ENCODE measurements at places on chromosomes 3 and 15. TPM values are rescaled to one million over a fixed set of nuclear protein-coding genes. Genes with fewer than 3 reads are reported as not detected.

The USP50 gene
- total RNA-seq = not detected

The NOX5 gene
- 0.19 TPM for total RNA-seq

The C2CD4A gene
- total RNA-seq = not detected

The TLR9 gene
- not detected for total RNA-seq

The GRK7 gene
- total RNA-seq = not detected

The SNTN gene
- not detected for total RNA-seq

The SEC61A1 gene
- 109 TPM for total RNA-seq

The PLSCR4 gene
- 31.5 TPM for total RNA-seq

The IL5RA gene
- total RNA-seq = 2.6 TPM

The C3orf80 gene
- not detected for total RNA-seq

The RTP3 gene
- total RNA-seq = not detected

The NPAP1 gene
- total RNA-seq = not detected

The CYP8B1 gene
- not detected for total RNA-seq

The FSD2 gene
- total RNA-seq = 58.8 TPM

The TPRG1 gene
- total RNA-seq = 0.41 TPM

The LARP6 gene
- total RNA-seq = 20.2 TPM

The FYTTD1 gene
- 39.9 TPM for total RNA-seq

The APBA2 gene
- 0.48 TPM for total RNA-seq

DNA sequence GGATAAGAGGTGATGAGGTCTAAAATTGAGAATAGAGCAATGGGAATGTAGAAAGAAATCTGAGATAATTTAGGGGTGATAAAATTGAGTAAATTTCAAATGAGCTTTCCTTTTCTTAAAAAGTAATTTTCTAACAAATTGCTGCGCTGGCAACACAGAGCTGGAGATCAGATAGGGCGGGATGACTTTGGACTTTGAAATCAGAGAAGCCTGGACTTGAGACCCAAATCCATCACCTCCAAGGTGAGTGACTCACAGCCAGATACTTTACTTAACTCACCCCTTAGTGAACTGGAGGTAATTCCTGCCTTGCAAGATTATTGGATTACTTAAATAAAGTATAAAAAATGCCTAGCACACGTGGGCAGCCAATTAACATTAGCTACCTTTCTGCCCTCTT is 80.8 kb downstream of the P2RY1 start:
- H3K4me1 ChIP-seq = no peaks in the 10 kb centered on the region
- H3K27me3 ChIP-seq = no peaks in the 10 kb centered on the region
- no peak for DNase-seq
- no peak overlapping the region for H3K4me3 ChIP-seq

DNA sequence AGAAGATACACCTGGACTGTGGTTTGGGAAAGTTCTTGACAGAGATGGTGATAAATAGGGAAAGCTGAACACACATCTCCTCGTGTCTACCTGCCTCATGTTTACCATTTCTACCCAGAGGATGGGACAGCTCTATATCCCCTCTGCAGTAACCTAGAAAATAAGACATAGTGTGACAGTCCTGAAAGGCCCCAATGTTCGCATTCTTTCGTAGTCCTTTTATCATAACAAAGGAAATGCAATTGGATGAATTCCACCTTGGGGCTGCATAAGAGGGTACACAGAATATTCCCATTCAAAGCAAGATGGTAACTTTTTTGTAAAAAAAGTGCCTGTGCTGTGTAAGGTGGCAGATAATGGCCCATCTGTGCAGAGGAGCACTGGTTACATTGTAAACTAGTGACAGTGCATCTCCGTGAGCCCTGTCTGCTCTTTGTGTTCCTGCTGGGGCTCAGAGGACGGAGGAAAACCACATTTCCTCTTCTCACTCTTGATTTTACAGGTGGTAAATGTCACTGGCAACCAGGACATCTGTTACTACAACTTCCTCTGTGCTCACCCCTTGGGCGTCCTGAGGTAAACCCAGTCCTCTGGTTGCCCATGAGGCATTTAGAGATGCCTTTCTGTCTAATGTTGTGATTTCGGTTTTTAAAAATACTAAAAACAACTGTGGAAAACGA is 74.3 kb downstream of the SIDT1 start:
- no peak overlapping the region for H3K27ac ChIP-seq
- H3K27me3 ChIP-seq = no peaks in the 10 kb centered on the region
- H3K4me3 ChIP-seq = no peak overlapping the region

- no peaks in the 10 kb centered on the region for H3K36me3 ChIP-seq
- no peaks in the 10 kb centered on the region for H3K4me1 ChIP-seq
- no peaks in the 10 kb centered on the region for H3K27me3 ChIP-seq
- H3K27ac ChIP-seq = no peak overlapping the region
- no peak overlapping the region for H3K4me3 ChIP-seq
- no peak for DNase-seq
These were observed 73.3 kb upstream of the AKAP13 start for GRCh38 chr15:85306946-85307686.

- H3K4me1 ChIP-seq = no peaks in the 10 kb centered on the region
These were observed 92.0 kb downstream of the PDE8A start for GRCh38 chr15:85073556-85074194.

DNA sequence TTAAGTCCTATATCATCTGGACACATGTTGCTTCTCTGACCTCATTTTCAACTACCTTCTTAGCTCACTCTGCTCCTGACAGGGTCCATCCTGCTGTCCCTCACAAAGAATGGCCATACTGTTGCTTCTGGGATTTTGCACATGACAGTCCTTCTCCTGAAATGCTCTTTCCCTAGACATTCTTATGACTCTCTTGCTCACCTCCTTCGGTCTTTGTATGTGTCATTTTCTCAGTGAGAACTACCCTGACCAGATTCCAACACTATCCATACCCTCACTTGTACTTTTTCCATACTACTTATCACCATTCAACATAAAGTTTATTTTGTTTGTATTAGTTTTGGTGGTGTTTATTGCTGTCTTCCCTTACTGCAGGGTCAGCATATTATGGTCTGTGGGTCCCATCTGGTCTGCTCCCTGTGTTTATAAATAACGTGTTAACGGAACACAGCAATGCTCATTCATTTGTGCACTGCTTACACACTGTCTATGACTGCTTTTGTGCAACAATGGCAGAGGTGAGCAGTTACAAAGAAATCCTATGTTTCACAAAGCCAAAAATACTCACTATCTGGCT is 159.5 kb downstream of the SPATA16 start:
- H3K27ac ChIP-seq = no peak overlapping the region
- no peaks in the 10 kb centered on the region for H3K36me3 ChIP-seq
- H3K4me3 ChIP-seq = no peak overlapping the region
- no peaks in the 10 kb centered on the region for H3K27me3 ChIP-seq

DNA sequence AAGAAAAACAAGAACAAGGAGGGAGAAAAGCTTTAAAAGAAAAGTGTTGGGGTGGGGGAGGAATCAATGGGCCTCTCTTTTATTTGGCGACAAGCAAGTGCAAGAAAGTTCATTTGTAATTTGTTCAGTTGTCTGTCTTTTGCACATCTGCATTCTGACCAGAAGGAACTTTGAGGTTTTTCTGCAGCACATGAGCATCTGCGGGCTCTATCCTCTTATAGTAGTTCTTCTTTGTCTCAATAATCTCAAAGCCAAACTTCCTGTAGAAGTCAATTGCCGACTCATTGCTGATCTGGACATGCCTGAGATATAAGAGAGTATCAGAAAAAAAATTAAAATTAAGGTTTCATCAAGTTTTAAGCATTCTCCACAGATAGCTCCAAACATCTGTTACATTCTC is 24.4 kb downstream of the NAA50 start:
- H3K36me3 ChIP-seq = peaks cover 14% of the 10 kb centered on the region
- no peaks in the 10 kb centered on the region for H3K4me1 ChIP-seq
- H3K27ac ChIP-seq = no peak overlapping the region
- no peak overlapping the region for H3K4me3 ChIP-seq
- no peak for DNase-seq

- H3K4me3 ChIP-seq = no peak overlapping the region
- H3K4me1 ChIP-seq = no peaks in the 10 kb centered on the region
- no peak overlapping the region for H3K27ac ChIP-seq
- no peaks in the 10 kb centered on the region for H3K36me3 ChIP-seq
- H3K27me3 ChIP-seq = no peaks in the 10 kb centered on the region
These were observed 511.2 kb upstream of the MDFIC2 start for GRCh38 chr3:70823622-70824021.

- DNase-seq = no peak
- H3K4me3 ChIP-seq = no peak overlapping the region
- H3K4me1 ChIP-seq = peaks cover 5% of the 10 kb centered on the region
- H3K27me3 ChIP-seq = no peaks in the 10 kb centered on the region
- no peak overlapping the region for H3K27ac ChIP-seq
These were observed 84.2 kb upstream of the BHLHE40 start for GRCh38 chr3:4894891-4895530.

GRCh38 chr3:143084856-143085731 is 34.5 kb upstream of the CHST2 start:
- H3K27ac ChIP-seq = no peak overlapping the region
- no peak overlapping the region for H3K4me3 ChIP-seq
- no peaks in the 10 kb centered on the region for H3K4me1 ChIP-seq
- no peak for DNase-seq
- no peaks in the 10 kb centered on the region for H3K27me3 ChIP-seq

DNA sequence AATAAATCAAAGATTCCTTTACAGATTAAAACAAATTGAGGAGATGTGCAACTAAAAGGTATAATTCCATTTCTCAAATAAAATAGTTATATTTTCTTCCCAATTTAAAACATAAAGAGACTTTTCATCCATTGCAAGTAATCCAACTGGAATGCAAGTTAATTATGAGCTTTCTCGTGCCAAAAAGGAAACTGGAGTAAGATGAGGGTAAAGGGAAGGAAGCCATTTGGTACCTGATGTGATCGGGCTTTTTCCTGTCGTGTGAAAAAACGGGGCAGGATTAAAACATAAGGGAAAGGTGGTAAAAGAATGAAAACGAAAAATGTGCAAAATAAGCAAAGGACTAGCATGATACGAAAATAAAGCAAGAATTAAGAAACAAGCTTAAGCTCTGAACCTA is 41.8 kb upstream of the XXYLT1 start:
- no peaks in the 10 kb centered on the region for H3K36me3 ChIP-seq
- H3K4me1 ChIP-seq = no peaks in the 10 kb centered on the region
- H3K27ac ChIP-seq = no peak overlapping the region
- H3K27me3 ChIP-seq = no peaks in the 10 kb centered on the region

GRCh38 chr3:145422556-145422955 is 738.4 kb downstream of the PLOD2 start:
- no peak for DNase-seq
- H3K4me1 ChIP-seq = no peaks in the 10 kb centered on the region
- no peak overlapping the region for H3K4me3 ChIP-seq
- H3K36me3 ChIP-seq = no peaks in the 10 kb centered on the region
- no peak overlapping the region for H3K27ac ChIP-seq

GRCh38 chr15:85494048-85494777 is 113.8 kb downstream of the AKAP13 start:
- no peaks in the 10 kb centered on the region for H3K36me3 ChIP-seq
- peak overlapping the region; percentile 85 for H3K27ac ChIP-seq
- H3K4me3 ChIP-seq = no peak overlapping the region

DNA sequence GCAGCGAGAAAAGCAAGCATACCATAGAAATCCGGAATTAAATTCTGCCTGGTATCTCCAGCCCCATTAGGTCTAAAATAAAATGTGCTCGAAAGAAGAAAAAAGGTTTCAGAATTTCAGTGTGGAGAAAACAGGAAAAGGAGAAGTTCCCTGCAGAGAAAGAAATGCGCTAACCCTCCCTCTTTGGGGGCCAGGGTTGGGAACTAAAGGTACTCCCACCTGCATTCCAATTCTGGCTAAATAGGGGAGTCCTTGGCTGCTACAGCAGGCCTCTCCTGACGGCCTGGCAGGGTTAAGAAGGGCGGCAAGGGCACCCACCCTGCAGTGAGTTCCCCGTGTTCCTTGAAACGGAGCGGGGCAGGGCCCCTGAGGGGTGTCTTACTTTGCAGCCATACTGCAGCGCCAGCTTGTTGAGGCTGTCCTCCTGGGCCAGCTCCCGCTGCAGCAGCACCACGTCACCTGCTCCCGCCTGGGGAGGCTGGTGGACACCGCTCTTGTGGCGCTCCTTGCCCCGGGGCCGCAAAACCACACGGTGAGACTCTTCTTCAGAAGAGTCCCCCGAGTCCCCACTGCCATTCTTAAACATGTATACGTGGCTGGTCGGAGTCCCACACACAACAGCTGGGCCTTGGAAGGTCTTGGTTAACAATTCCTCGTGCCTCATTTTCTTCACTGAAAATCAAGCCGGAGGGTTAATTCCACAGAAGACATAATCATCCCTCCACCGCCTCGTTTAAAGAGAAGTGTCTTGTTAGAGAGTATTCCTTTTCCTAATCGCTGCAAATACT is 1.7 kb downstream of the LYSMD4 start:
- peak overlapping the region; percentile 91 for H3K27ac ChIP-seq
- H3K27me3 ChIP-seq = no peaks in the 10 kb centered on the region
- no peak for DNase-seq
- peak overlapping the region; percentile 98 for H3K4me3 ChIP-seq
- peaks cover 27% of the 10 kb centered on the region for H3K4me1 ChIP-seq

DNA sequence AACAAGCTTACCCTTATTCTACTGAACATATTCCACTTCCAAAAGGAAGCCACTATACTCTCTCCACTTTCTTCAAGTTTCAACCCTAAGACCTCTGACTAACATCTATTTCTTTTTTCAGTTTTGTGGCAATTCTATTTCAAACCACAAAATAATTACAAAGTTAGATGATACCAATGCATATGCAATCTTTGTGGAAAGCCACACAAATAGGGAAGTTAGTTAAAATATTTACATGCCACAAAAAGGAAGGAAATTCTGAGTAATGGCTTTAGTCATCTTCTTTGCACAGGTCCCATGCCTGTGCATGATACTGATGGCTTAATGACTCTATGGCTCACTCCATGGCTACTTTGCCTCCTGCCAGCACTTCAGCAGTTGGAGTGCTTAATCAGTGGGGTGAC is 57.0 kb upstream of the MCTP2 start:
- H3K27ac ChIP-seq = no peak overlapping the region
- H3K4me3 ChIP-seq = no peak overlapping the region
- no peaks in the 10 kb centered on the region for H3K36me3 ChIP-seq
- no peaks in the 10 kb centered on the region for H3K27me3 ChIP-seq
- H3K4me1 ChIP-seq = no peaks in the 10 kb centered on the region
- no peak for DNase-seq

GRCh38 chr3:62318752-62319569 is 54.4 kb downstream of the FEZF2 start:
- peak; percentile 91 for DNase-seq
- H3K4me1 ChIP-seq = no peaks in the 10 kb centered on the region
- peak overlapping the region; percentile 67 for H3K4me3 ChIP-seq
- H3K27me3 ChIP-seq = no peaks in the 10 kb centered on the region
- peak overlapping the region; percentile 83 for H3K27ac ChIP-seq

DNA sequence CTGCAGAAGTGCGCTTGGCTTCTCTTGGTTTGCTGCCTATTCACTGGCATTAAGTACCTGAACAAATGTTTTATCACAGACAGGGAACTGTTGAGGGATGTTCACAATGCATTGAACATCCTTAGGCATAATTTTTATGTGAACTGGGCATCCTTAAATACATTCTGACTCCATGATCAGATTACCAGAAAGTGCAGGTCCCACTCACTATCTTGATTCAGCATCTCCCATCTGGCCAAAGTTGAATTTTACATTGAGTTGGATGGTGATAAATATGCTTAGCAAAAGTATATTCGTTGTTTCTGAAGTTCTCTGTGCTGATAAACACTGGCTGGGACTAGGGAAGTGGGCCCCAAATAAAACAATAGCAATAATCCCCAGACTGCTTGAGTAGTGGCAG is 108.5 kb downstream of the RBMS3 start:
- H3K4me1 ChIP-seq = no peaks in the 10 kb centered on the region
- no peak overlapping the region for H3K4me3 ChIP-seq
- H3K27ac ChIP-seq = no peak overlapping the region
- H3K27me3 ChIP-seq = no peaks in the 10 kb centered on the region
- DNase-seq = no peak
